Upper lobe of right lung (tissue), 1 donor: ENCODE measurements at places on chromosomes 2 and 18. TPM values are rescaled to one million over a fixed set of nuclear protein-coding genes. Genes with fewer than 3 reads are reported as not detected.

DNA sequence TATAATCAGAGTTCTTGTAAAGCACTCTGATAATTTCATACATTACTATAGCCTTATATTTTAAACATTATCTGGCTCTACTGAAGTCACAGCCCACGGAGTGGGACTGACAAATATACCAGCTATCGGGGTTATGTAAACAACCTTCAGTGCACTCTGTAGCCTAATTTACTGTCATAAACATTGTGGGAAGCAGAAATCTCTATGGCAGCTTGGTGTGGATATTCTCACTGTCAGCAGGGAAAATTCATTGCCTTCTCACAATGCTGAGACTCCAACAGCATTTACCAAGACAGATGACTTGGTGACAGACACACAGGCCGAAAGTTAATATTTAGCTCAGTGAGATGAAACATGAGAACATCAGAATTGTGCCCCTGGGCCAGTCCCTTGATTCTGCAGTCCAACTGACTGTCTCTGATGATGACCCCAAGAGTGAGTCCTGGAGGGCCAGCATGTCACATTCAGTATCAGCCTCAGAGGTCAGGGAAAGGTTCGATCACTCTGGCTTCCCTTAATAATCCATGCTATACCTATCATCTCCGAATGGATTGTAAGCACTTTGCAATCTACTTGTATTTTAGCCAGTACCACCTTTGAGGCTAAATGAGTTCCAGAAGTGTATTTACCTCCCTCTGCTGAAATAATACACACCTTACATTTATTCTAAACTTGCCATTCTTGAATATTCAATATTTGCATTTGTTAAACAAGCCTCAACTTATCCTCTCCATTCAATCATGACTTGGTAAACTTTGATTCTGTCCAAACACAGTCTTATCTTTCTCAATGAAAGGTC, 146.2 kb upstream of the OSR1 start:
- H3K4me1 ChIP-seq, result no peaks in the 10 kb centered on the region
- no peak overlapping the region for H3K27ac ChIP-seq
- no peak for DNase-seq
- no peak overlapping the region for H3K4me3 ChIP-seq

DNA sequence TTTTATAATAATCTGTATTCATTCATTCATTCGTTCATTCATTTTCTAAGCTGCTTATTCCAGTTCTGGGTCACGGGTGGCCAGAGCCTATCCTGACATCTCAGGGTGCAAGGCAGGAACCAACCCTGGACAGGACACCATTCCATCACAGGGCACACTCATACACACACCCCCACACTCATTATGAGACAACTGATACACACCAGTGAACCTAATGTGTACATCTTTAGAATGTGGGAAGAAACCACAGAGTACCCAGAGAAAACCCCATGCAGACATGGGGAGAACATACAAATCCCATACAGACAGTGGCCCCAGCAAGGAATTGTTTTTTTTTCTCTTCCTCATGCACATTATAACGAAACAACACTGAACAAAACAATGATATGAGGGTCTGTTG, 54.7 kb downstream of the RTN4 start:
- no peak overlapping the region for H3K27ac ChIP-seq
- no peaks in the 10 kb centered on the region for H3K36me3 ChIP-seq
- peaks cover 44% of the 10 kb centered on the region for H3K4me1 ChIP-seq
- no peak for DNase-seq
- no peak overlapping the region for H3K4me3 ChIP-seq
- no peaks in the 10 kb centered on the region for H3K27me3 ChIP-seq

TSPYL6 gene
- not detected for total RNA-seq

GRCh38 chr2:238938003-238938400, 90.1 kb downstream of the TWIST2 start:
- no peak overlapping the region for H3K4me3 ChIP-seq
- DNase-seq, result peak; percentile 46
- no peaks in the 10 kb centered on the region for H3K4me1 ChIP-seq

GRCh38 chr2:225030203-225030602, 12.1 kb downstream of the DOCK10 start:
- no peaks in the 10 kb centered on the region for H3K36me3 ChIP-seq
- DNase-seq, result no peak
- H3K4me1 ChIP-seq, result no peaks in the 10 kb centered on the region
- H3K27me3 ChIP-seq, result no peaks in the 10 kb centered on the region
- H3K27ac ChIP-seq, result no peak overlapping the region

- no peak overlapping the region for H3K27ac ChIP-seq
- H3K4me3 ChIP-seq, result no peak overlapping the region
- no peaks in the 10 kb centered on the region for H3K4me1 ChIP-seq
- H3K36me3 ChIP-seq, result peaks cover 11% of the 10 kb centered on the region
- DNase-seq, result no peak
These were observed 47.9 kb downstream of the RAB3GAP1 start for GRCh38 chr2:135099802-135100483.

DNA sequence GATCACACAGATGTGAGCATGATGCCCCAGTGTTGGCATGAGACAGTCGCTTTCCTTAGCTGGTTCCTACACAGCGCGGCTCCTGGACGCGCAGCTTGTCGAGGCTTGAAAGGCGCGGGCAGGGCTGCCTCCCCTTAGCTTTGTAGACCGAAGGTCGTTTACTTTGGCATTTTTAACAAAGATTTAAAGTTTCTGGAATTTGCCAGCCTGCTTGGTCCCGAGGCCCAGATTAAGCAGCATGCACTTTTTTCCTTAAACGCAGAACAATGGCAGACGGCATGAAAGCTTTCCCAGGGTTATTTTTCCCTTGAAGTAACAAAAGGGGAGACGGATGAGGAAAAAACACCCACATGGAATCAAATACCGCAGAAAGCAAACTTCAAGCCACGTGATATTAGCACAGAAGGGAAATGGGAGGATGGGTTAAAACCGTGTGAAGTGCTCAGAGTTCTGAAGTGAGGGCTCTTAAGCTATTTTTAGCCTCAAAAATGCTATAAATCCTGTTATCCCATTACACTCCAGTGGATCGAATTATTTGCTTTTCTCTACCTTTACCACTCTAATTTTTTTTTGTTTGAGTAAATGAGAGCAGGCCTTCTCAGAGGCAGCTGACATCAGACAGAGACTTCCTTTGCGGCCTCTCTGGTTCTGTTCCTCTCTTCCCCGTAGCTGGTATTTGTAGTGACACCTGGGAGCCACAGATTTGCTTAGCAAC, 55.7 kb downstream of the NPAS2 start:
- peak; percentile 71 for DNase-seq
- no peaks in the 10 kb centered on the region for H3K27me3 ChIP-seq
- no peaks in the 10 kb centered on the region for H3K36me3 ChIP-seq
- H3K27ac ChIP-seq, result peak overlapping the region; percentile 42

IL36G gene
- total RNA-seq, result not detected

- H3K4me3 ChIP-seq, result no peak overlapping the region
- DNase-seq, result no peak
- peaks cover 43% of the 10 kb centered on the region for H3K4me1 ChIP-seq
- H3K36me3 ChIP-seq, result no peaks in the 10 kb centered on the region
- H3K27ac ChIP-seq, result peak overlapping the region; percentile 51
These were observed 13.7 kb downstream of the ANKRD44 start for GRCh38 chr2:197296835-197297234.

DNA sequence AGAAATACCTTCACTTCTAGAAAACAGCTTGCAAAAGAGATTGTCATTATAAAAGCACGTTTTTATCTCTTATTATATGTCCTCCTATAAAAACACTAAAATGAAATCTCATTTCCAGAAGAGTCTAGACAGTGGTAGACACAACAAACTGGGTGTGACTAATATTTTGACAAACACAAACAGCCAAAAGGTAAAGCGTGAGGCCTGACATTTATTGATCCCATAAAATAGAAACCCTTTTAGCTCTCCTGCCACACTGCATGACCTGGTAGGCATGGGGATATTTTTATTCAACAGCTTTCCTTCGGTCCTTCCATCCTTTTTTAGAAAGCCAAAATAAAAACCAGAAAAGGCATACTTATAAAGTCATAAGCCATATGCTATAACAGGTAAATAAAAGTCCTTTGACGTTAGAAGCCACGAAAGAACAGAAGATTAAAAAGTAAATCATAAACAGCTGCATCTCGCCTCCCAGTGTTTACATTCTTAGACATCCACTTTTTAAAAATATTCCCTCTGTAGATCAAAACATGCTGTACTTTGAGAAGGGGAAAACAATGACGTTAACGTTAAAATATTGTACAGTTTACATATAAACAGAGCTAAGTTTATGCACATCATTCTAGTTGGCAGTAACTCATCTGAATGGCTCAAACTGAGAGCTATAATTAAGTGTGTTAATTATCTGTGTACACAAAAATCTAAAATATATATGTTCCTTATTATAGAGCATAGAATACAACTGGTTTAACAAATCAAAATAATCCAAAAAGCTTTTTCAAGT, 44.6 kb downstream of the IRS1 start:
- H3K27me3 ChIP-seq, result no peaks in the 10 kb centered on the region
- no peak overlapping the region for H3K4me3 ChIP-seq
- peaks cover 3% of the 10 kb centered on the region for H3K4me1 ChIP-seq
- no peaks in the 10 kb centered on the region for H3K36me3 ChIP-seq
- H3K27ac ChIP-seq, result no peak overlapping the region

GRCh38 chr2:200447139-200447855, 62.6 kb downstream of the KCTD18 start:
- H3K4me1 ChIP-seq, result no peaks in the 10 kb centered on the region
- DNase-seq, result no peak
- H3K4me3 ChIP-seq, result no peak overlapping the region

- no peak overlapping the region for H3K4me3 ChIP-seq
- H3K36me3 ChIP-seq, result no peaks in the 10 kb centered on the region
- peaks cover 7% of the 10 kb centered on the region for H3K4me1 ChIP-seq
- H3K27ac ChIP-seq, result no peak overlapping the region
These were observed 9.8 kb upstream of the NCK2 start for GRCh38 chr2:105734762-105735538.

DNA sequence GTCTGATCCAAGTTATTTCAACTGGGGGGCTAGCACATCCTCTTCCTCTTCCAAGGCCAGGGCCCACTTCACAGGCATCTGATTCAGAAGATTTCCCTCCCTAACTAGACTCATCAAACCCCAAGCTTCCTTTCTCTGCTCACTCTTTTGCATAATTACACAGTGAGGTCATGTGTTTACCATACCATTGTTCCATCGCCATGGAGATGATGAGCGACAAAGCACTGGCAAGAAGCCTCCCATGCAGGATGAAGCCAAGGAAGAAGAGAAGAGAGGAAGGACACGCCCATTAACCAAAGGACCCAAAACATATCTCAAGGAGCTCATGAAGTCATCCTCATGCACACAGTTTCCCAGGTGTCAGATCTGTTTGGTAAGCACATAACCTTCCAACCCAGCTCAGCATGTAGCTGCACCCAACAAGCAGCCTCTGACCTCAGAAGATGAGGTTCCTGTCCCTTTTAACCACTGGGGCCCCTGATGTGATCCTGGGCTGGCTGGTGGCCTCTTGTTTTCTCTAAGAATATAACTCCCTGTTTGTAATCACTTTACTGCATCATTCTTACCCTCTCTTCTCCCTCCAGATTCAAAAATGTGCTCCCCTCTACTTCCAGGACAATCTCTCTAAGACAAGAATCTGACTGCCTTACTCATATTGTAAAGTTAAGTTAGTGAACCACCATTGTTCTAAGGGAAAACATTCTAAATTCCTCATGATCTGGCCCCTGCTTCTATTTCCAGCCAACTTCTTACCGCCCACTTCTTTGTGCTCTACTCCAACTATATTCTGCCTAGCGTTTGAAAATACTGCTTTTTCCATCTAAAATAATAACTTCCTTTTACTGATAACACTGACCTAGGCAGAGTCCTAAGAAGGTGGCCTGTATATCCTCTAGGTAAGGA, 190.1 kb downstream of the TTC32 start:
- no peaks in the 10 kb centered on the region for H3K27me3 ChIP-seq
- H3K4me3 ChIP-seq, result no peak overlapping the region
- H3K36me3 ChIP-seq, result no peaks in the 10 kb centered on the region
- DNase-seq, result no peak

- peaks cover 5% of the 10 kb centered on the region for H3K4me1 ChIP-seq
- peaks cover 4% of the 10 kb centered on the region for H3K27me3 ChIP-seq
- no peak overlapping the region for H3K4me3 ChIP-seq
- no peak overlapping the region for H3K27ac ChIP-seq
- DNase-seq, result no peak
These were observed 203.0 kb downstream of the SOCS6 start for GRCh38 chr18:70491734-70492348.

- H3K36me3 ChIP-seq, result no peaks in the 10 kb centered on the region
- no peak overlapping the region for H3K27ac ChIP-seq
- H3K4me3 ChIP-seq, result no peak overlapping the region
These were observed 72.0 kb downstream of the POLE4 start for GRCh38 chr2:75030218-75031009.
